ENCODE measurements at places on chromosomes 5 and 9.

GRCh38 chr9:70229026-70229425 lies 29.8 kb upstream of the SMC5 start:
- DNase-seq: peak; percentile 32

GRCh38 chr5:38641003-38641402 lies 84.6 kb upstream of the LIFR start:
- DNase-seq: no peak

GRCh38 chr9:68751556-68751955 lies 46.5 kb downstream of the PIP5K1B start:
- DNase-seq: no peak

DNA sequence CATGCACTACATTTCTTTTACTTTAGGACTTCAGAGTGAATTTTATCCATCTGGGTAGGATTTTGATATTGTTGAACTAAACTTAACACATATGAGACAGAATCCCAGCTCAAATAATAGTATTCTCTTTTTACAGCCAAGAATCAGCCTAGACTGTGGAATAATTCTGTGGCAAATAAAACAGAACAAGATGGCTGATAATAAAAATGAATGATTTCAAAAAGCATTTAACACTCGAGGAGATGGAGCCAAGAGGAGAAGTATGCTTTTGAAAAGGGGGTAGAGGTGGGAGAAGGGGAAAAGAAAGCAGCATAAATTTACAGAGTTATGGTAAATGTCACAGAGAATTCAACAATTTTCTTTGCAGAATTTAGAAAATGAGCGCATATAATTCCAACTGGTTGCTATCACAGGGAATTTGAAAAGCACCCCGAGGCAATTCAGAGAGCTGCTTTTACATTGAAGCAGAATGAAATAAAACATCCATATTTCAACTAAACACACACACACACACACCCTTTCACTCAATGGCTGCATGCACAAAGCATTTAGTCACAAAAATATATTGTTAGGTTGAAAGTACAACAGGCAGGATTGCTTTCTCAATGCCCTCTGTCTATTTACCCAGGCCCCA lies 60.2 kb upstream of the DMAC1 start:
- no peak for DNase-seq

DNA sequence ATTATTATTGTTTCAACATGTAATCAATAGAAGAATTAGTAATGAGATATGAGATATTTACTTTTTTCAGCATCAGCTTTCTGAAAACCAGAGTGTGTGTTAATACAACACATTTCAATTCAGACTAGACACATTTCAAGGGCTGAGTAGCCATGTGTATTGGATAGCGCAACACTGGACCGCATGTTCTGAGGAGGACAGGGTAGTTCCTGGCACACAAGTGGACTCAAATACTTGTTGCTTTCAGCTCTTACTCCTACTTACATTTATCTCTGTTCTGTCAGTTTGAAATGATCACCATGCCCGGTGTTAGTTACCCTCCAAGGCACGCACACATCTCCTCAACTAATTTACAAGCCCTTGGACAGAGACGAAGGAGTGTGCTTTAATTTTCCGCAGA lies 126.6 kb downstream of the SLC24A2 start:
- no peak for DNase-seq

GRCh38 chr9:137034709-137035506 lies 3.0 kb upstream of the FUT7 start:
- DNase-seq: peak; percentile 84

GRCh38 chr5:172438319-172438668 lies 16.0 kb downstream of the SH3PXD2B start:
- DNase-seq: peak; percentile 93

DNA sequence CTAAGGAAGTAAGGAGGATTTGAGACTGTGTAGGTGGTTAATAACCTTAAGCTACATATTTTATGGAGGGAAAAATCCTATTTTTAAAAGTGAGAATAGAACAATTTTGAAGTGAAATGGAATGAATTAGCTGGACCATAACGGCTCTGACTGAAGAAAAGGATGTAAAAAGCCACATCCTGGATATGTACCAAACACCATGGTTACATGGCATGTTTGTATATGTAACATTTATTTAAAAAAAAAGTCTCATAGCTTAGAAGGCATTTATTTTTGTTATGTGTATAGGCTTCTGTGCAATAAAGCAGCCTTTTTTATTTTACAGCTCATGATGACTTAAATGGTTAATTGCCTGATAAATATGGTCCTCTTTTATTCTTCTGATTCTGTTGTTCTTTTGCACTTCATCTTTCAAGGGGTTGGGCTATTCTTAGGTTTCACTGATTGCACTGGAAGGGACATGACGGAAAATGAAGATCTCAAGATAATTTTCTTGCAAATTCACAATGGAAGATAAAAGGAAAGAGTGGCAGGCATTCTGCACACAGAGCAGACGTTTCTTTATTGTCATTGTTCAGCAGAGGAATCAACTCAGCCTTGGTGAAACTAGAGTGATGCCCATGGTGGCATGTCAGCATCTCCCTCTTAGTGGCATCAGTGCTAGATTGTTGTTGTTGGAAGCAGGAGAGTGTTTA lies 63.1 kb downstream of the DOCK8 start:
- DNase-seq: no peak

- DNase-seq: peak; percentile 8
Measured at GRCh38 chr9:97632248-97632984, 752 bp downstream of the TSTD2 start.

GRCh38 chr5:29960323-29960722 lies 1233.2 kb upstream of the CDH6 start:
- peak; percentile 31 for DNase-seq
